T1000 (cell line): ENCODE measurements at places on chromosomes 1 and 21.

GRCh38 chr1:153728305-153729066 is 636 bp downstream of the INTS3 start:
- DNase-seq = no peak

DNA sequence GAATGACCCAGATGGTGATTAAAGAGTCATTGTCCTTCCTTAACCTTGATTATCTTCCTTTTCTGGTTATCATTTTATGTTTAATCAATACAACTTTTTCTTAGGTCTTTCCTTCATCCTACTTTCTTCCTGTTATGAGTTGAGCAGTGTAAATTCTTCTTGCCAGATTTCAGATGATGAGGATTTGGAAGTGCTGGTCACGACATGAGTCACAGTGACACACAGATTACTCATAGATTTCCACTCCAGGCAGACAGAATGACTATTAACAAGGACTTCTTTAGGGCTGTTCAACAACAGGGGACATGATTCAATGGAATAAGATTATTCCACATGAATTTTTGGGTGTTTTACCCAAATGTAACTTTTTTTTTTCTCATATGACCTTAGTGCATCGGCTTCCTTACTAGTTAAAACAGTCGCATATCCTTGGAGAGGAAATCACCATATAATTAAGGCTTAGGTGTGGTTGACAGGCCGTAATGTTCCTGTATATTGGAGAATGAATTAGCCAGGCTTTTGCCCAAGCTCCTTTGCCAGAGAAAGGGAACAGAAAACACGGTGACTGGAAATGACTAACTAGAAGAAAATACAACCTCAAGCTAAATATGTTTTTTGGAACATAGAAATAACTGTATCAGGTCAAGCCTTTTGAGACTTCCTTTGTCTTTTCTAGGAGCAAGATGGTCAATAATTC is 44.2 kb downstream of the PRRX1 start:
- DNase-seq = peak; percentile 20

GRCh38 chr21:40706176-40706575 is 140.8 kb downstream of the DSCAM start:
- no peak for DNase-seq

- no peak for DNase-seq
These were observed 4.3 kb downstream of the BRINP2 start for GRCh38 chr1:177174921-177175634.

GRCh38 chr1:155202731-155203515 is 4.8 kb downstream of the THBS3 start:
- no peak for DNase-seq

GRCh38 chr1:5264476-5264875 is 610.1 kb downstream of the AJAP1 start:
- DNase-seq = no peak

DNA sequence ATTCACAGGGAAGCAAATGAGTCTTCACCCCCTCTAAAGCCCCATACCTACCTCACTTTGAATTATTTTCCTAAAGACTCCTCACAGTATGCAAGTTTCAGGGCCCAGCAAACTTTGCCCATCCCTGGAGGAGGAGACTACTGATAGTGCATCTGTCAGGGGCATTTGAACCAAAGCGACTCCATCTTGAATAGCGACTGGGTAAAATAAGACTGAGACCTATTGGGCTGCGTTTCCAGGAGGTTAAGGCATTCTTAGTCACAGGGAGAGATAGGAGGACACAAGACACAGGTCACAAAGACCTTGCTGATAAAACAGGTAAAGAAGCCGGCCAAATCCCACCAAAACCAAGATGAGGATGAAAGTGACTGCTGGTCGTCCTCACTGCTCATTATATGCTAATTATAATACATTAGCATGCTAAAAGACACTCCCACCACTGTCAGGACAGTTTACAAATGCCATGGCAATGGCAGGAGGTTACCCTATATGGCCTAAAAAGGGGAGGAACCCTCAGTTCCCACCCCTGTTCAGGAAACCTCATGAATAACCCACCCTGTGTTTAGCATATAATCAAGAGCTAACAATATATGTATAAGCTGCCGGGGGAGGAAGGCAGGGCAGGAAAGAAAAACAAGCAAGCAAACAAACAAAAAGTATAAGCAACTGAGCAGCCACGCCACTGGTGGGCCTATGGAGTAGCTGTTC is 3.3 kb upstream of the PKNOX1 start:
- DNase-seq = no peak

- no peak for DNase-seq
These were observed 1.8 kb downstream of the THEM4 start for GRCh38 chr1:151907363-151908139.

DNA sequence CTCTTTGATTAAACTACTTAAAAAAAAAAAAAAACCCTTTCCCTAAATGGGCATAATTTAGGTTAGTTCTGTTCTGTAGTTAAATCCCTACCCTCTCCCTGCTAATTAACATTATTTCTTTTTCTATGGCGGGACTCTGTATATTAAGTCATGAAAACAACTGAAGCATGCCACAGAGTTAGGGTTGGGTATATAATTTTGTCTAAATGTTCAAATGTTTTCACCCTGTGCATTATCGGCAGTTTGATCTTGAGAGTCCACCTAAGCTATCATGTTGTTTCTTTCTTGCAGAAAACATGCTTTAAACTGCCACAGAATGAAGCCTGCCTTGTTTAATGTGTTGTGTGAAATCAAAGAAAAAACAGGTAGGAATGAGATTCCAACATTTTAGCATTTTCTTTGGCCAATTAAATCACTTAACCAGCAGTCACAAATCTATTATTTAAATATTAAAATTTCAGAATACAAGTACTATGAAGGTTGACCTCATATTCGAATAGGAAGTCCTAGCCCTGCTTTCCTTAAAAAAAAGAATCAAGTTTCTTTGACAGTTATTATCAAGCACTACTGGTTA is 4.0 kb downstream of the PBX1 start:
- DNase-seq = no peak

DNA sequence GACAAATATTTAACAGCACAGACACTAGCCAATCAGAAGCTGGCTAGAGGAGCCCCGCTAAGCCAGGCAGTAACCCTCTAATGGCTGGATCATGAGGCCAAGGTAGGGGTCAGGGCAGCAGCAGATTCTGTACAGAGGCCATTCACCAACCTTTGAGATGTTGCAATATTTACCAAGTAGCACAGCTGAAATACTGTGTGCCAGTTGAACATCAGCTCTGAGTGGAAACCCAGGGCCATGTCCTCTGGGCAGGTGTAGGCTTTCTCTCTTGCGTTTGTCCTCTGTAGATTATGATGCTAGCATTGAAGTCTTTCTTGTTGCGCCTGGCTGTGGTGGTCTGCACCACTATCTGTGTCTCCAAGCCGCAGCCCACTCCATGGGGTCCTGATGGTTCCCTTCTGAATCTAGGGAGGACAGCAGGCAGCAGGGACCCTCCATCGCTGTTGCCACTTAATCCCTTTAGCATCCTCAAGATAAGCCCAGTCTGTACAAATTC is 2.5 kb upstream of the COG2 start:
- no peak for DNase-seq

- no peak for DNase-seq
These were observed 3.7 kb downstream of the ARTN start for GRCh38 chr1:43937179-43937865.

DNA sequence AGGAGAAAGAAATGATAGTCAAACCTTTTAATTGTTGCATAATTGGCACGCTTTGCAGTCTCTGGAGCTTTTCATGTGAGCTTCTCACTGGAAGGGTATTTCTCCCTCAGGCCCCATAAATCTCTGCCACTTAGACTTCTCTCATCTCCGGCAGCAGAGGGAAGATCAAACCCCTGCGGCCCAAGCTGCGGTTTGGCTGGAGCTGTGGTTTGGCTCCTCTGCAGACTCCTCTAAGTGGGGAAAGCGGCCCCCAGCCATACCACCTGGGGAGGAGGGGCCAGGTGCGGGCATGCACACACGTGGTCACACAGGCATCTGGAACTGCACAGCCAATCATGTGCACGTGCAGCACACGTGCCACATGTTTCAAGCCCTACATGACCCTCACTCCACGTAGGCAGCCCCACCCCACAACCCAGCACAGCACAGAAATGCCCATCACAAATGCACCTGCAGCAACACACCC is 58.3 kb downstream of the UBE2T start:
- peak; percentile 84 for DNase-seq
